ENCODE measurements at places on chromosomes 5 and 9.

DNA sequence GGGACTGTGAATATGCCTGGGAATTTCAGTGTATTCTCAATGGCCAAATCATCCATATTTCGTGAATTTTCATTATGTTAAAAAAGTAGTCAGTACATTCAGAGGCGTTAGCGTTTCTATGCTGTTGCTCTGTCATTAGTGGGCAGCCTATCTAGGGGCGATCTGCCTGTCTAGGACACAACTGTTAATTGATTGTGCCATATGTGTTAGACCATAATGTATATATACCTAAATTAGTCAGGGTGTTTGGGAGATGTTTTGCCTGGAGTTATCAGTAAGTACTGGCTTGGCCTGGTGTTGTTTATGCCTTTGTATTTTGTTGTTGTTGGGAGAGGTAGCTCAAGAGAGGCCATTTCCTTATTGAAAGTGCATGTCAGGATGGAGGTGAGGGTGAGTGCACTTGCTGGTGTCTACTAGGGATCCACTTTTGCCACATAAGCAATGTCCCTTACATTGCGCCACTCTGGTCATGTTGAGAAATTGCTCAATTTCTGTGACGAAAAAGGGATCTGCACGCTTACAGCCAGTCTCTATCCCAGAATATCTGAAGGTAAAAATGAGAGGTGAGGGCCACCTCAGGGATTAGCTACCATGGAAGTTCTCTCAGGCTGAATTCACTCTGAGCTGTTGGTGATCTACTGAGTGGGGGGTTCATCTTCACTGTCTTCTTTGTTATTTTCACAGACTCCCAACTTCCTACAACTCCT, 123.3 kb downstream of the ST8SIA4 start:
- DNase-seq: no peak

DNA sequence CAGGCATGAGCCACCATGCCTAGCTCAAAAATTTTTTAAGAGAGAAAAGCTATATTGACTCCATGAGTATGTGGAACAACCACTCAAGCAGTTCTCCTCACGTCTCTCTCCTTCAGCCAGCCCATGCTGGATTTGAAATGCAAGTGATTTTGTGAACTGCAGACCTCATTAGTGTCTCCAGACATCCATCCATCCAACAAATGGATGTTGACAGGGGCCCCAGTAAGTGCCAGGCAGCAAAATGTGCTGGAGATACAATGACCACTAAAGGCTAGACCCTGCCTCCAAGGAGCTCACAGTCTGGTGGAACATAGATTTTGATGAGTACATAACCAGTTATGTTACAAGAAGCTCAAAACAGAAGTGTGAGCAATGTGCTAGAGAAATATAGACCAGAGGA, 37.1 kb upstream of the PPARGC1B start:
- no peak for DNase-seq

DNA sequence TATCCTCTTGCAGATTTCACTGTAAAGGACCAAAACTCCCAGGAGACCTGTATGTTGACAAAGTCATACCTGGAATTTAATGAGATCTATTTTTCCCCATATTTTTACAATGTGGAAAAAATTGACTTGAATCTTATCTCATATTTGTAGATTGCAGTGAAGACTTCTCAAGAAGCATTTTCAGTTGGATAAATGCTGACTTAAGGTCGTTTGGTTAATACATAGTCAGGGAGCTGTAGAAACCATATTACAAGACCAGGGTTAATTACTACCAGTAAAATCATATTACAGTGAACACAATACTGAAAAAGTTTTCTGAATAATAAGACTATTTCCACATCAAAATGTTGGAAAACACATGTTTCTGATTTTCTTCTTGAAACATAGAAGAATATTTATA, 119.8 kb downstream of the ATG10 start:
- no peak for DNase-seq

DNA sequence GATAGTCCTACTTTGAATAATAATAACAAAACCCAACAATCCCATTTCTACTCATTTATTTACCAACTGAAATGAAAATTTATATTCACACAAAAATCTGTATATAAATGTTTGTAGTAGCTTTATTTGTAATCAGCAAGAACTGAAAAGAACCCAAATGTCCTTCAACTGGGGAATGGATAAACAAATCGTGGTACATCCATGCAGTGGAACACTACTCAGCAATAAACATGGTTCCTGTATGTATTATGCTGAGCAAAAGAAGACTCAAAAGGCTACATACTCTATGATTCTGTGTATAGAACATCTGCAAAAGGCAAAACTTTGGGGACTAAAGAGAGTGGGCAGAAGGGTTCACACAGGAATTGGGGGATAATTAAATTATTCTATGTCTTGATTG, 136.1 kb upstream of the HAND1 start:
- DNase-seq: no peak

DNA sequence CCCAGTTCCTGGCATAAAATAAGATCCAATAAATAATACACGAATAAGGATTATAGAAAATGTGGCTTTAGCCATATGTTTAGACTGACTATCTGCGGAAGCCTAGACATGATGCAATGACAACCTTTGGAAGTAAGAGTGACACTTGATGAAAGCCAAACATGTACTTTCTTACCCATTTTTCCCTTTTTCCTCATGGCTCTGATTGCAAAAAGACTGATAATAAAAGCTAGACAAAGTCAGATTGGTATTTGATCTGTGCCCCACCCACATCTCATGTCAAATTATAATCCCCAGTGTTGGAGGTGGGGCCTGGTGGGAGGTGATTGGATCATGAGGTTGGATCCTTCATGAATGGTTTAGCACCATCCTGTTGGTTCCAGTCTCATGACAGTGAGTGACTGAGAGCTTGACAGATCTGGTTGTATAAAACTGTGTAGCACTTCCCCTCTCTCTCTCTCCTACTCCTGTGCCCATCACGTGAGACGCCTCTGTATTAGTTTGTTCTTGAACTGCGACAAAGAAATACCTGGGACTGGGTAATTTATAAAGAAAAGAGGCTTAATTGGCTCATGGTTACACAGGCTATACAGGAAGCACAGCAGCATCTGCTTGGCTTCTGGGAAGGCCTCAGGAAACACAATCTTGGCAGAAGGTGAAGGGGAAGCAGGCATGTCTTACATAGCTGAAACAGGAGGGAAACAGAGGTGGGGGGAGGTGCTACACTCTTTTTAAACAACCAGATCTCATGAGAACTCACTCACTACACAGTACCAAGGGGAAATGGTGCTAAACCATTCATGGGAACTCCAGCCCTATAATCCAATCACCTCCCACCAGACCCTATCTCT, 243.4 kb upstream of the PIK3R1 start:
- no peak for DNase-seq

- DNase-seq: no peak
These were observed 11.4 kb downstream of the VCAN start for GRCh38 chr5:83482961-83483360.

GRCh38 chr5:6567068-6567467, 65.8 kb downstream of the NSUN2 start:
- no peak for DNase-seq

GRCh38 chr5:93058309-93058708, 522.7 kb downstream of the NR2F1-AS1 start:
- no peak for DNase-seq

- no peak for DNase-seq
These were observed 5.8 kb downstream of the TLX3 start for GRCh38 chr5:171314728-171315385.

DNA sequence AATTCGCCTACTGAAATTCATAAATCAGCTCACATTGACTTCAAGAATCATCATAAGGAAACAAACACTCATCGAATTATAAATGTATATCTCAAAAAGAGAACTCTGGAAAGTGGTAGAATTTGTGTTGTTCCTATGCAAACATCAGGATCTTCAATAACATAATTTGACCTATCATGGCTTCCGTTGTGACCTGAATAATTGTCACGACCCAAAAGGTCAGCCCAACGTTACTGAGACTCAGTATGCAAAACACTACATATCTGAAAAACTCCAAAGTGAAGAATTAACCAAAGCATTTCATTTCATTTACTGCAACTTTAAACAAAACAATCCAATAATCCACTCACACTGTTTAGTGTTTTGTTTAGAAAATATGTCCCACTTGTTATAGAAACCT, 1.2 kb downstream of the RAPGEF6 start:
- no peak for DNase-seq
